Activated CD4-positive, alpha-beta T cell treated with anti-CD3 and anti-CD28 coated beads, Interleukin-2, amount 50 U/mL, for 24 hours (primary cell): ENCODE measurements at places on chromosomes 7 and 10.

DNA sequence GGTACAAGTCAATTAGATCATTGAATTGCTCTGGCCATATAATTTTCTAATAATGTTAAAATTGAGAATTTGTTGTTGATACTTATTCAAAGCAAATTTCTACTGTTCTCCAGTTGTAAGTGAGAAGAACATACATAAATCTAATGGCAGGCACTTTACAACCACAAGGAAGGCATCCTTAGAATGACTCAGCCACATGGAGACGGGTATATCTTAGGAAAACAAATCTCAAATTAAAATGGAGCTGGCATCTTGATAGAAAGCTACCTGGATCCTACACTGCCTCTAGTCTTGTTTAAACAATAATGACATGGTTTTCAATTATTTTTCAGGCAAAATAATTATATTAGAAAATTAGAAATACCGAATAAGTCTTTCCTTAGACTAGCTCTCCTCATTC lies 1183.7 kb upstream of the SORCS1 start:
- no peak for DNase-seq

DNA sequence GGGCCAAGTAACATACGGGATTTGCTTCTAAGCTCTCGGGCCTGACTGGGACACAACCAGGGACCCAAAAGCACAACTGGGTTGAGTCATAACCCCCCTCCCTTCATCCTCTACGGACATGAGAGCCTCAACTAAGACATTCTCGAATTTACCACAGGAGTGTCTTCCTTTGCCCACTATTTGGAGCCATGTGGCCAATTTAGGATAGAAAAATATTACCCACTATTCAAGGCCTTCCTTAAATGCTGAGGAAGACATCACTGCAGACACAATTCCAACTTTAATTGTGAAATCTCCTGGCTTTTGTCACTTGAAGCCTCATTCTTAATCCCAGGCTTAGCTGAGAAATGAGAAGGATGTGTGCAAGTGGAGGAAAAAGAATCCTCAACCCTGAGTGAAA lies 11.8 kb downstream of the CTBP2 start:
- no peak for DNase-seq

GRCh38 chr10:21912625-21913024 lies 90.9 kb downstream of the DNAJC1 start:
- DNase-seq = no peak

- no peak for DNase-seq
Observed at GRCh38 chr10:83357004-83357403, 782.3 kb upstream of the GHITM start.

GRCh38 chr10:80471001-80471400 lies 16.9 kb downstream of the TSPAN14 start:
- DNase-seq = no peak

- DNase-seq = no peak
Observed at GRCh38 chr7:157514306-157514705, 177.5 kb downstream of the DNAJB6 start.

- DNase-seq = no peak
Observed at GRCh38 chr7:41907444-41907843, 204.6 kb upstream of the INHBA start.

- no peak for DNase-seq
Observed at GRCh38 chr7:92647652-92648051, 57.5 kb upstream of the FAM133B start.

DNA sequence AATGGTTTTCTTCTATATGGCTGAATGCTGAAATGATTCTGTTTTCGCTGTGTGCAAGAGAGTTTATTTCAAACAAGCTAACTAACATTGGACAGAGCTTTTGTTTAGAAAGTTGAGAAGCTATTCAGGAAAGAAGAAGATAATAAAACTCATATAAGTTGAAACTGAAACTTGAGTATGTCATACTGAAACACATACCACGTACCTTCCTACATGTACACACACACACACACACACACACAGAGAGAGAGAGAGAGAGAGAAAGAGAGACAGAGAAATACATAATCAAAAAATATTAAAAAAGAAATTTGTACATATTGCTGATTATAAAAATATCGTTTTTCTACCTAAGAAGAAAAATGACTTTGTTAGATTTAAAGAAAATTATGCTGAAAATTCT lies 561.9 kb upstream of the KCND2 start:
- no peak for DNase-seq

- no peak for DNase-seq
Observed at GRCh38 chr7:144437370-144438191, 34.1 kb upstream of the NOBOX start.

GRCh38 chr10:17199351-17199804 lies 2.1 kb downstream of the TRDMT1 start:
- DNase-seq = no peak

- no peak for DNase-seq
Observed at GRCh38 chr7:21355406-21355874, 72.4 kb upstream of the SP4 start.
